ENCODE measurements at places on chromosomes 7 and 10.

GRCh38 chr7:143507094-143507518, 29.4 kb downstream of the TAS2R41 start:
- no peak for DNase-seq

- DNase-seq, result no peak
These were observed 3.5 kb downstream of the SP8 start for GRCh38 chr7:20783125-20783699.

- DNase-seq, result no peak
These were observed 6.8 kb downstream of the TECTB start for GRCh38 chr10:112290054-112290373.

- DNase-seq, result peak; percentile 41
These were observed 163.9 kb downstream of the JCAD start for GRCh38 chr10:29895456-29895855.

GRCh38 chr10:28177944-28178637, 124.8 kb downstream of the MPP7 start:
- no peak for DNase-seq

DNA sequence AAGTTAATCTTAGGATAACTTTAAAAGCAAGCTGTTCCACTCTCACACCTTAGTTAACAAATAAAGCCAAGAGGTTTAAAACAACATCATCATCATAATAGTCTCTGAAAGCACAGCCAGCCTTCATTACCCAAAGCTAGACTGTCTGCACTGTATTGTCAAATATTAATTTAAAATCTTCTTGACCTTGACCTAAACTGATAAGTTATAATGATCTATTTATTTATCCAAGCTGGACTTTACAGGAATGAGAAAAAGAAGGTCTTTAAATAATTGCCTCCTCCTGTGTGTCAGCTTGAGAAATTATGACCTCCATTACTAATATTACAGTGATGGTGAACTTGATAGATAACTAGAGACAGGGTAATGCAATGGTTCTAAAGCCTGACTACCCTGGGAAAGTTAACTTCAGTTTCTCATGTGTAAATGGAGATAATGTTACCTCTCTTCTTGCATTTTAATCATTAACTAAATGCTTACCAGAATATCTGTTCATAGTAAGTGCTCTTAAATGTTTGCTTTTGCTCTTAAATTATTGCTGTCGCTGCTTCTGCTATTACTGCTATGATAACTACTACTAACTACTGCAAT, 111.0 kb downstream of the KAT6B start:
- no peak for DNase-seq

GRCh38 chr10:114404171-114405010, at the start of gene AFAP1L2:
AFAP1L2 (minus strand) TSS chr10:114404502; CDS start chr10:114404455, 47 bp downstream.
- no peak for DNase-seq

- DNase-seq, result no peak
These were observed 5.9 kb downstream of the AGR3 start for GRCh38 chr7:16875861-16876260.

GRCh38 chr10:33325929-33326328, 8.5 kb downstream of the NRP1 start:
- no peak for DNase-seq

GRCh38 chr7:98668255-98668654, 51.2 kb downstream of the NPTX2 start:
- DNase-seq, result no peak

DNA sequence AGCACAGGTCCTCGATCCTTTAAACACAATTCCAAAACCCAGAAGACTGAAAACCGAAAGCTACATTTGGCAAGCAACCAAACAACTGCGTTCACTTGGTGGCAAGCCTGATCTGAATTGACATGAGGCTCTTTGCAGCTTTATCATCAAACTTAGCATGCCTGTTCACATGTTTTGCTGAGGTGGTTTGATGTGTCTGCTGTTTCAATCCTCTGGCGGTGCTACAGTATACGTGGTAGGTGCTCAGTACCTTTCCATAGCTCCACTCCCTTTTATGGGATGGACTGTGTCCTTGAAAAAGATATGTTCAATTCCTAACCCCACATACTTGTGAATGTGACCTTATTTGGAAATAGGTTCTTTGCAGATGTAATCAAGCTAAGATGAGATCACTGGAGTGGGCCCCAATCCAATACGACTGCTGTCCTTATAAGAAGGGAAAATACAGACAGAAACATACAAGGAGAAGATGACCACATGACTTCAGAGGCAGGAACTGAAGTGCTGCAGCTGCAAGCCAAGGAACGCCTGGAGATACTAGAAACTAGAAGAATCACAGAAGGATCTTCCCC, 33.4 kb downstream of the CCDC6 start:
- DNase-seq, result peak; percentile 82

DNA sequence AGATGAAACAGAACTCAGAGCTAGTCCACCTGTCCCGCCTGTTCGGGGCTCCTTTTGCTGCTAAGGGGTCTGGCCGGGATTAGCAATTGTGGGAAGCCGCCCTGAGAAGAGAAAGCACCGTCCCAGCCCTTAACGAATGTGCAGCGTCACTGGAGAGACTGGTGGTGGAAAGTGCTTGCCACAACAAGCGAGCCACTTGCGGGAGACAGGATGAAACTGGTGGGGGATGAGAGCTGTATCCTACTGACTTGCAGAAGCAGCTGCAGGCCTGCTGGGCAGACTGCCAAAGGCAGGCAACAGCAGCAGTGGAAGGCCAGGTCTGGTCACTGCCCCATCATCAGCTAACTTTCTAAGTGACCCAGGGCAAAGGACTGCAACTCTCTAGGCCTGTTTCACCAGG, 95.4 kb downstream of the FAM53B start:
- peak; percentile 57 for DNase-seq

GRCh38 chr7:15284396-15284795, 277.4 kb downstream of the AGMO start:
- DNase-seq, result no peak

Measured in HFF-Myc (cell line).